ENCODE measurements at places on chromosomes 12 and 14.

DNA sequence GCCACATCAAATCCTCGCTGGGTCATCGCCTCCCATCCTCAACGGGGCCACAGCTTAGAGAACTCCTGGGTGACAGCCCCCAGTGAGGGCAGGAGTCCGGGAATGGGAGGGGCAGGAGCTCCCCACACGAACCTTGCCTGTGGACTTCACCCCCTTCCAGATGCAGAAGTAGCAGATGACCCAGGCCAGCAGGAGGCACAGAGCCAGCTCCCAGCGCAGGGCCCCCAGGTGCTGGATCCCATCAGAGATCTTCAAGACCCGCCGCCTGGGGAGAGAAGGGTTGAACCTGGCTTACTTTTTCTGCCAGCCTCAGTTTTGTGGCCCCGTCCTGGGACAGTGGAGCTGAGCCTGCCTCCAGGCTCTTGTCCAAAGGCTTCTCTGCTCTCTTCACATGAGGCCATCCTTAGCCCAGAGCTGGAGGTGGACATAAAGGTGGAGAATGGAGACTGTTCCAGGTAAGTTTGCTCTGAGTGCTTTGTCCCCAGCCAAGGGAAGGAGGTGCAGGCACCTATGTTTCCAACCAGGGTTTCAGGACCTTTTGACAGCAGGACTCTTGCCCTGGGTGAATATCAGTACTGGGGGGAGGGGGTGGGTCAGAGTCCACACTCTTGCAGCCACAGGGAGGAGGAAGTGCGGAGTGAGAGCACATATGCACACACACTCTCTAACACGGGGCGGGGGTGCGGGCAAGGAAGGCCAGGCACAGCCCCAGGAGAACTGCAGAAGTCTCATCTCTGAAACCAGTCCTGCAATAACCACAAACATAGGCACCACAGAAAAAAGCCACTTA, 23.3 kb upstream of the SLC6A12 start:
- DNase-seq, result no peak

GRCh38 chr14:72014486-72014885, 82.3 kb downstream of the RGS6 start:
- DNase-seq, result no peak

- no peak for DNase-seq
Measured at GRCh38 chr14:106652494-106652893, 1126.1 kb downstream of the TMEM121 start.

- no peak for DNase-seq
Measured at GRCh38 chr12:108226866-108227265, 97.8 kb downstream of the WSCD2 start.

- no peak for DNase-seq
Measured at GRCh38 chr14:100332071-100332639, 9.0 kb downstream of the SLC25A47 start.

- no peak for DNase-seq
Measured at GRCh38 chr14:53670701-53671100, 285.9 kb downstream of the BMP4 start.

GRCh38 chr14:43853541-43853940, 653.5 kb downstream of the FSCB start:
- no peak for DNase-seq

DNA sequence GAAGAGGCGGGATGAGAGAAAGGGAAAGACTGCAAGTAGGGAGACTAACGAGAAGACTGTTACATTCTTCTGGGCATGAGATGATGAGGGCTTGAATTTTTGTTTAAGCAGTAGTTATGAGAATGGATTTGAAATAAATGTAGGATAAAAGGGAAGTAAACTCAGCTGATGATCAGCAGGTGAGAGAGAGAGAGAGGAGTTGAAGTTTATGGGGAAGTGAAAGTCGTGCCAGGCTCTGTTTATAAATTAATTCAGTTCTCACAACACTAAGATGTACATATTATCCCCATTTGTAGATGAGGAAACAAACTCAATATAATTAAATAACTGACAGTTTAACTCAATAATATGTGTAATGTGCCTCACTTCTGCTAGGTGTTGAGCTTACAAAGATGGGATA, 170.0 kb upstream of the RMST start:
- DNase-seq, result no peak

DNA sequence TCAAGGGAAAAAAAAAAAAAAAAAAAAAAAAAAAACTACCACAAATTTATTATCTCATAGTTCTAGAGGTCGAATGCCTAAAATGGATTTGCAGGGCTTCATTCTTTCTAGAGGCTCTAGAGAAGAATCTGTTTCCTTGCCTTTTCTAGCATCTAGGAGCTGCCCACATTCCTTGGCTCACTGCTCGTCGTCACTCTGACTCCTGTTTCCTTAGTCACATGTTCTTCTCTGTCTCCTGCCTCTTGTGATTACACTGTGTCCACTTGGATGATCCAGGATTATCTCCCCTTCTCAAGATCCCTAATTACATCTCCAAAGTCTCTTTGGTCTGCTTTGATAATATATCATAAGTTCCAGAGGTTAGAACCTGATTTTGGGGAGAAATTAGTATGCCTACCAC, 88.7 kb downstream of the HECTD1 start:
- no peak for DNase-seq

- no peak for DNase-seq
Measured at GRCh38 chr12:53082637-53083175, 3.5 kb upstream of the SPRYD3 start.
